ENCODE measurements at places on chromosomes 1 and 21.

DNA sequence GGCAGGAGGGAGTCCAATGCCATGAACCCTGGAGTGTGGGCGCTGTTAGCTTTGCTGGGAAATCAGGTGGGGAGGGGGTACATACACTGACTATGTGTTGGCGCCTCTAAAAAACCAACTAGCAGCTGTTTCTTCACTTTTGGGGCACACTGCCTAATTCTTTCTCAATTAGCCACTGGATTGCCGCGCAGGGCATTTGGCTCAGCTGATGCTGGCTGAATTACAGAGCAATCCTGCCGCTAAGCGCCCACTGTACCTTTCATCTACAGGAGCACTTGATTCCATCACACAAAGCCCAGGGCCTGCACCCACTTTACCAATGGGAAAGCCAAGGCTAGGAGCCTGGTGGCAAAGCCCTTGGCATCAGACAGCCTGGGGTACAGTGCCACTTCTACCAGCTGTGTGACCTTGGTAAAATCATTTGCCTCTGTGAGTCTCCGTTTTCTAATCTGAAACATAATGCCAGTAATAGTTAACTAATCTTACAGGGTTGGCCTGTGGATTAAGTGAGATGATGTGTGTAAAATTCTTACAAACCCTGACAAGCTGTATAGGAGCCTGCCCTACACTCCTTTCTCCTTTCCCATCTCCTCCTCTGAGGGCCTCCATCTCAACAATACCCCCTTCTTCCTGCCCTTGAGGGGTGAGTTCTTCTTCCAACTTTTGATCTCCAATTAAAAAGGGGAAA, 59.0 kb downstream of the UBE2T start:
- DNase-seq, result no peak

DNA sequence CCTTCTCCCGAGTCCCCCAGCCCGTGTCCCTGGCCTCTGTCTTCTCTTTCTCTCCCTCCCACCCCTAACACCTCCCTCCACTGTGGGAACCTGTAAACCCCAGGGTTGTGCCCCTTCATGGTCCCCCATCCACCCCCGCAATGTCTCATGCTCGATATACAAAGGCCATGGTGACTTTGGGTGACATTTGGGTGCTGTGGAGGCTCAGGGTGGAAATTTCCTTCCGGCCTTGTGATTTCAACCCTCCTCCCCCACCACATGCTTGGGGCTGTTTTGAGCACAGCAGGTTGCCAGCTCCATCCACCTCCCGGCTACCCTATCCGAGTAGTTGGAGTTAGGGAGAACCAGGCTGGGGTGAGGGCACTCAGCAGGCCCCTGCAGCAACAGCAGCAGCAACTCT, 25.7 kb upstream of the VPS13D start:
- no peak for DNase-seq

DNA sequence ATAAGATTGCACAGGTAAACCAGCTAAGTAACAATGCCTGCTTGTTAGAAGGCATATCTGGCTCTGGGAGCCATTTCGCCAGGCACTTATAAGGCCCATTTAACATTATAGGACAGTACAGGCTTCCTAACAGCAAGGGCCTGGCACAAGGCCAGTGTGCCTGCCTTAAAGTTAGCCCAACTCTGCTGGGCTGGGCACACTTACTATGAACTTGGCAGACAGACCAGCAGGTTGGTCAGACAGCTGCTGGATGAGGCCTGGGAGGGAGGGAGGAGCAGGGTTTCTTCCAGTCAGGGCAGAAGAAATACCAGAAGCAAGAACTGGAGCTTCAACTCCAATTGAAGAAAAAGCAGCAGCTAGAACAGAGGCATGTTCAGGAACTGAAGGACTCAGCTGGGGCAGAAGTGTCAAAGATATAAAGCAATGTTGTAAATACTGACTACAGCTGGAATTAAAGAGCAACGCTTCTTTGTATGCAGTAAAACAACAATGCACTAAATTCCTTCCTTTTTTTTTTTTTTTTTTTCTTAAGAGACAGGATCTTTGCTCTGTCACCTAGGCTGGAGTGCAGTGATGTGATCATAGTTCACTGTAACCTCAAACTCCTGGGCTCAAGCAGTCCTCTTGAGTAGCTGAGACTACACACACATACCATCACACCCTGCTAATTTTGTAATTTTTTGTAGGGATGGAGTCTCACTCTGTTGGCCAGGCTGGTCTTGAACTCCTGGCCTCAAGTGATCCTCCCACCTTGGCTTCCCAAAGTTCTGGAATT, 4.9 kb downstream of the CACHD1 start:
- no peak for DNase-seq

DNA sequence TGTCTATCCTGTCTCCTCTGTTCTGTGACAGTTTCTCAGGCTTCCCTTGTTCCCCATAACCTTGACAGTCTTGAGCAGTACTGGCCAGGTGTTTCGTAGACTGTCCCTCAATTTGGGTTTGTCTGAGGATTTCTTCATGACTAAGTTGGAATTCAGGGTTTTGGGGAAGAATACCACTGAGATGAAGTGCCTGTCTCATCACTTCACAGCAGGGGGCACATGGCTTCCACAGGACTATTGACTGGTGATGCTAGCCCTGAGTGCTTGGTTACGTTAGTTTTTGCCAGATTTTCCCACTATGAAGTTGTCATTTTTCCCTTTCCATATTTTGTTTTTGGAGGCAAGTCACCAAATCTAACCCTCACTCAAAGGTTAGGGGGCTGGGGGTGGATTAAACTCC, 45.7 kb downstream of the CDCP2 start:
- DNase-seq, result no peak

GRCh38 chr1:67552336-67552759, 122.1 kb upstream of the SERBP1 start:
- no peak for DNase-seq

DNA sequence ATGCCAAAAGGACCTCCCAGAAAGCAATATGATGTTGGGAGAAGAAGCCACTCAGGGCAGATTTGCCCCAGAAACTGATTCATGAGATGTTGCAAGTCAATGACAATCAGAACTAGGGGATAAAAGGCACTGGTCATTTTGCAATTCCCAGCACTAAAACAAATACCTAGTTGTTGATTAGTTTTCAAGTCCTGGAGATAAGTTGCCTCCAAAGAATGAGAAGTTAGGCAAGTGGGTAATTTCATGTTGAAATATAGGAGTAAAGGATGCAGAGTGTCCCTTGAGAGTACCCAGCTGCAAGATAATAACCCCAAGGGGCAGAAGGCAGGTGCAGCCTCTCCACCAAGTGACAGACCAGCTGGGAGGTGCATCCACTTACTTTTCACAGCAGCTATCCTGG, 363.6 kb downstream of the PBX1 start:
- no peak for DNase-seq

DNA sequence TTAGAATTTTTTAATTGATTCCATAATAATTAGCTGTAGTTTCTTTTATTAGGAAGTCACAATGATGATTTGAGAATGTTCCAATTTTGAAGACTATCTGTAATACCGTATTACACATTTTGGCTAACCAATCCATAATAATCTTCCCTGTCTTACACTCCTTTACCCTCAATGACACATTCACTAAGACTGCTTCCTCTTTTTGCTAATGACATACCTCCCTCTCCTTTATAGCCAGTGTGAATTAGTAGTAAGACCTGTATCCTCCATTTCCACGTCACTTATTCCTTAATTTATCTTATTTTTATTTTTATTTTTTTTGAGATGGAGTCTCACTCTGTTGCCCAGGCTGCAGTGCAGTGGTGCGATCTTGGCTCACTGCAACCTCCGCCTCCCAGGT, 10.1 kb downstream of the KDM1A start:
- DNase-seq, result no peak

- no peak for DNase-seq
Observed at GRCh38 chr21:25175938-25176337, 431.3 kb downstream of the MRPL39 start.

GRCh38 chr1:91245435-91245834, 159.2 kb downstream of the HFM1 start:
- no peak for DNase-seq

DNA sequence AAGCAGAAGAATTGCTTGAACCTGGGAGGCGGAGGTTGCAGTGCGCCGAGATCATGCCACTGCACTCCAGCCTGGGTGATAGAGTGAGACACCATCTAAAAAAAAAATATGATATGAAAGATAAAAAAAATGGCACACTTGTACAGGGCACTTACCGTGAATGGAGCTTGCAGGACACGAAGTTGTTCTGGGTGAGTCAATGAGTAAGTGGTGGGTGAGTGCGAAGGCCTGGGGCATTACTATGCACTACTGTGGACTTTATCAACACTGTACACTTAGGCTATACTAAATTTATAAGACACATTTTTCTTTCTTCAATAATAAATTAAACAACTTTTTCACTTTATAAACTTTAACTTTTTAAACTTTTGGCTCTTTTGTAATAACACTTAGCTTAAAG, 37.0 kb downstream of the TNFRSF8 start:
- DNase-seq, result no peak

GRCh38 chr1:2547210-2548067, 8.7 kb upstream of the TNFRSF14 start:
- no peak for DNase-seq

DNA sequence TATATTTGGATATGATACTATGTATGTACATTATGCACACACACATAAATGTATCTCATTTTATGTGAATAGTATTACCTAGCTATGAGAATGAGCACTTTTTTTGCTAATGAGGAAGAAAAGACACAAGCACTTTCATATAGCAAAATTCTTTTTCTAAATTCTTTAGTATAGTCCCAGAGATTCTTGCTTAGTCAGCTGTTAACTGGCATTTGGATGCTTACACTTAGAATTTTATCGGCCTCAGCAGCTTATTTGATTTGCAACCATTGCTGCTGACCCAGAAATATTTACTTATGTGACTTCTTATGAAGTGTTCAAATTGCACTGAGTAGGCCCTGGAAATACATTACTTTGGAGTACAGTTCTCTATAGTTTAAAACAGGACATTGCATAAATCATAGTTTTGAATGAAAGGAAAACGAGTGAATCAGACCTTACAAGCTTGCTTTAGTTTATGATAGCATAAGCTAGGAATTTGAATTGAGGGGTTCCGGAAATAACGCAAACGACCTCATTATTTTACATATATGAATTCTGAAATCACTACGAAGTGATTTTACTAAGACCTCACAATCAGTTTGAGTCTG, 653.9 kb upstream of the NEGR1 start:
- no peak for DNase-seq

- no peak for DNase-seq
Observed at GRCh38 chr1:246317332-246318035, 189.6 kb downstream of the SMYD3 start.

DNA sequence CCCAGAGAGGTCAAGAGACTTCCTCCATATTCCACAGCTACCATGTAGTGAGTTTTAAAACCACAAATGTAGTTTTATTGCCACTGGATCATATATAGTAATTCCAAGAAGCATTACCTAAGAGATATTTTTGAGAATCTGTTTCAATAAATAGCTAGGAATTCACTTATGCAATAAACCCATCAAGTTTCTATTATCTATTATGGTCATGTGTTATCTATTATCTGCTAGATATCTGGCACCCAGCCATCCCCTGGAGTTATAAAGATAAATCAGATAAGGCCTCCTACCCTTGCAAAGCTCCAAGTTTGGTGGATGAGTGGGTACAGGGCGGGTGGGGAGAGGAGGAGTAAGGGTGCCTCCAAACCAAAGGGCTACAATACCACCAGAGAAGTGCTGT, 10.3 kb upstream of the VWA5B1 start:
- DNase-seq, result no peak

DNA sequence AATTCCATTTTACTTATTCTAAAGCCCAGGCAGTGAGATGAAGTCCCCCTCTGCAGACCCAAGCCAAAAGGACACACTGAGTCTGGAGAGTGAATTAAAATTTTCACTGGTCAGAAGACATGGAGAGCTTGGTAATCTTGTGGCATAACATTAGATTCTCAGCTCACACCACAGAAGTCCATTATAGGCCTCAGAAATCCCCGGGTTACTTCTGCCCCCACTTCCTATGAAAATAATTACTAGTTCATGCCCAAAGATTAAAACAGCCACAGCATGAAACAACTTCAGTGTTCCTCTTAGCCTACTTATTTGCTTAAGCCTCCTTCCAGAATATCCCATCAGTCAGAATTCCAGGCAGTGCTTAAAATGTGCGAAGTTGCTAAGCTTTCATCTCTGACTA, 123.3 kb downstream of the ZC3H11B start:
- no peak for DNase-seq

- no peak for DNase-seq
Observed at GRCh38 chr1:174134003-174134659, 25.2 kb upstream of the RABGAP1L start.

DNA sequence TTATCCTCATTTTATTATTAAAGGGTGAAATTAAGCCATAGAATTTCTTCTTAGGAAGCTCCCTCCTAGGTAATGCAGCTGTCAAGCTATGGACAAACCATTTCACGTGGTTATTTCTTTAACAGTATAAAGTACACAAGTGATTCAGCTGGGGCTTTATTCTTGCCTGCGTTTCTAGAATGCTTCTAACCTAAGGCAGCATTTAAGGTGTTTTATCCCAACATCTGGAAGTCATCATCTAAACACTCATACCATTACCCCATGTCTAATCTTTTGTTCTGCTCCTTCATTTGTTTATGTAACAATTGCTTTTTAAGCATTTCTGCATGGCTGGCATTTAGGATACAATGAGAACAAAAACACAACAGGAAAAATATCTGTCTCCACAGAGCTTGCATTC, 829.2 kb upstream of the ADAMTS5 start:
- no peak for DNase-seq

- DNase-seq, result no peak
Observed at GRCh38 chr1:227942021-227942715, 5.6 kb downstream of the WNT9A start.
